Substantia nigra (tissue), 51 donors: ENCODE measurements at places on chromosomes 12 and 14.

- no peak for DNase-seq
Measured at GRCh38 chr12:94570161-94570560, 80.2 kb downstream of the TMCC3 start.

GRCh38 chr12:101221301-101221700, 11.3 kb upstream of the SLC5A8 start:
- DNase-seq: no peak

- DNase-seq: no peak
Measured at GRCh38 chr14:47966076-47966810, 290.8 kb upstream of the MDGA2 start.

GRCh38 chr12:55725556-55725955, 3.3 kb downstream of the CD63 start:
- DNase-seq: no peak

GRCh38 chr12:7486512-7486911, 17.1 kb downstream of the CD163 start:
- no peak for DNase-seq

DNA sequence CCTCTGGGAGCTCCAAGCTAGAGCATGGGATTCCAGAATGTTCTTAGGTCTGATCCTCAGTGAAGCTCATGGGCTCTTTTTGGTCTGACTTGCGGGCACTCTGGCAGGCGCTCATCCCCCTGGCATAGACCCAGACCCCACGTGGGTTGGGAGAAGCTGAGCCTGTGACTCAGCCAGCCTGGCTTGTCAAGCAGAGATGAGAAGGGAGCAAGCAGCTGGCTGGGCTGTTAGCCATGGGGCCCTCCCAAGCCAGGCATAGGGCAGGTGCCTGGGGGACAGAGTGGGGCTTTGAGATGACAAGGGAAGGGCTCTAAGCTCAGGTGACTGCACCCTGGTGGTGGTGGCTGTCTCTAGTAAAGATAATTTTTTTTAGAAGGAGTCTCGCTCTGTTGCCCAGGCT, 80.3 kb upstream of the NOS1 start:
- DNase-seq: peak; percentile 3

DNA sequence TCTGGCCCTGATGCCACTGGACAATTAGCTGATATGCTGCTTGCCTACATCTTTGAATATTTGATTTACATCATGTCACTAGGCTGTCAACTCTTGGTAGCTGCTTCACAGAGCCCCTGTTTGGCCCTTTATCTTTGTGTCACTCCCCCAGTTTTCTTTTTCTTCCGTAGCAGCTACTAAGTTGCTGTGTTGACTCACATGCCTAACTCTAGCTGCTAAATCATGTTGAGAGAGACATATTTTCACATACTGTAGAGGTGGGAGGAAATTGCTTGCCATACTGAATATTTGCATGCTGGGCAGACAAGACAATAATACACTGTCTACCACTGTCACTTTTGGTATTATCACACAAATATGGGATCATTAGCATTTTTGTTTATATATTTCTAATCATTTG, 147.1 kb upstream of the NOVA1 start:
- DNase-seq: no peak

DNA sequence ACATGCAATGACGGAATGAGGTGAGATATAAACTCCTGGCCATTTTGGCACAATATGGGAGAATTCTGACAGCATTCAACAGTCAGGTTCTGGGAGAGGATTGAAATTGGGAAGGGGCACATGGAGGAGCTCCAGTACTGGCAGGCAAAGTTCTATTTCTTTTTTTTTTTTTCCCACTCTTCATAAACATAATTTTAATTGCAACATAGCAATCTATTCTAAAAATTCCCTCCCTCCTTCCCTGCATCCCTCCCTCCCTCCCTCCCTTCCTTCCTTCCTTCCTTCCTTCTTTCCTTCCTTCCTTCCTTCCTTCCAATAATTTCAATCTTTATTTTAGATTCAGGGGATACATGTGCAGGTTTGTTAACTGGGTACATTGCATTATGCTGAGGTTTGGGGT, 93.2 kb downstream of the PTCSC3 start:
- no peak for DNase-seq

- DNase-seq: no peak
Measured at GRCh38 chr12:104673696-104674482, 217.1 kb downstream of the CHST11 start.

- no peak for DNase-seq
Measured at GRCh38 chr12:123832052-123832451, 70.0 kb downstream of the DNAH10 start.

DNA sequence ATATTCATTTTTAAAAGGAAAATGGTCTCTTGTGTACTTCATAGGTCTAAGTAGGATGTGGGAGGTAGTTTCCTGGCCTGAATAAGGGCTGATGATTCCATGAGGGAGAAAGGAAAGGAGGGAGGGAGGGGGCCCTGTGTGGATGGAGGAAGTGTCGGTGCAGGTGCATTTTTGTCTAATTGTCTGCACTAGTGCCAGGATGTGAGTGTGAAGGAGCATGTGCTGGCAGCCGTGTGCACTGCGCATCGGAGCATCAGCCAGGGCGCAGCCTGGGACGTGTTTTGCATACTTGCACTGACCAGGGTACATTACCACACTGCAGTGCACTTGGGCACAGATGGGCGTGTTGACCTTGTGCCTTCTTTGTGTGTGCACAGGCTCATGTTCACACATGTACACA, 29.2 kb downstream of the SMUG1 start:
- no peak for DNase-seq

GRCh38 chr12:109359131-109359690, 11.5 kb downstream of the MYO1H start:
- no peak for DNase-seq

- no peak for DNase-seq
Measured at GRCh38 chr12:109449845-109450532, 27.1 kb downstream of the KCTD10 start.

DNA sequence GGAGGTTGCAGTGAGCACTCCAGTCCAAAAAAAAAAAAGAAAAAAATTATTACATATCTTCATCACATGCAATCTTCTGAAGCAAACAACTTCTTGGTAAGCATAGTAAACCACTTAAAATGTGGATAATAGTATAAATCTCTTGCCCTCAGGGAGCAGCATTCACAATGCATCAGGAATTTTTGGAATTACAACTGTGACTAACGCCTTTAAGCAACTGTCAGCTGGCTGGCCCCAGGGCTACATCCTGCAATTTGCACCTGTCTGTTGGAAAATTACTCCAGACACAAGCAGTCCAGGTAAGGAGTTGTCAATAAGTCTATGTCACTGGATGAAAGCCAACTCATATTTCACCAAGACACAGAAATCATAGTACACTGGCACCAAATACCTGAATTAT, 5.5 kb upstream of the SLC7A7 start:
- no peak for DNase-seq

DNA sequence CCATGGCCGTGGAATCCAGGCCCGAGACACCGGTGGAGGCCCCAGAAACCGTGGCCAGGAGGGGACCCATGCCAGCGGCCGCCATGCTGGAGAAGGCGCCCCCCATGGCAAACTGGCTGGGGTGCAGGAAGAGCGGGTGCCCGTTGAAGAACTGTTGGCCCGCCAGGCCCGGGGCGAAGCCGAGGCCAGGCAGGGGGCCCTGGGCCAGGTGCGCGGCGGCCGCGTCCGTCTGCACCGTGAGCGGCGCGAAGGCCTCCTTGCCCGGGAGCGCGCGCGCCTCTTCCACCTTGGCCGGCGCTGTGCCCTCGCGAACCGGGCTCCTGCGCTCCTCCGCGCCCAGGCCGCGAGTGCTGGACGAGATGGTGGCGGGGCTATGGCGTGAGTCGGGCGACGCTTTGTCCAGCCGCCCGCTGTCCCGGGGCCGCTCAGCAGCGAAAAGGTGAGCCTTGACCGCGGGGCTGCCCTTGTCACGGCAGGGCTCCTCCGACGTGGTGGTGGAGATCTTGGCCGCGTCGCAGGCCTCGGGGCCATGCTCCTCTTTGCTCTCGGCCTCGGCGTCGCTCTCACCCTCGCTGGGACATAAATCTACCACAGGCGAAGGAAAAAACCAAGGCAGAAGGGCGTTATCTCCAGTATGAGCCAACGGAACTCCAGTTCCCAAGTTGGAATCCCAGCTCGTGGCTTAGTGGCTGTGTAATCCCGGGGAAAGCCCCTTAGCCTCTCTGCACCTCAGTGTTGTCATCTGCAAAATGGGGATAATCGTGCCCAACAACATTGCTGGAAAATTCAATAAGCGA, 9.5 kb downstream of the TBX3 start:
- DNase-seq: no peak

- DNase-seq: no peak
Measured at GRCh38 chr12:59594943-59595500, 807 bp upstream of the SLC16A7 start.

GRCh38 chr14:96376093-96376492, 12.8 kb downstream of the GSKIP start:
- no peak for DNase-seq

DNA sequence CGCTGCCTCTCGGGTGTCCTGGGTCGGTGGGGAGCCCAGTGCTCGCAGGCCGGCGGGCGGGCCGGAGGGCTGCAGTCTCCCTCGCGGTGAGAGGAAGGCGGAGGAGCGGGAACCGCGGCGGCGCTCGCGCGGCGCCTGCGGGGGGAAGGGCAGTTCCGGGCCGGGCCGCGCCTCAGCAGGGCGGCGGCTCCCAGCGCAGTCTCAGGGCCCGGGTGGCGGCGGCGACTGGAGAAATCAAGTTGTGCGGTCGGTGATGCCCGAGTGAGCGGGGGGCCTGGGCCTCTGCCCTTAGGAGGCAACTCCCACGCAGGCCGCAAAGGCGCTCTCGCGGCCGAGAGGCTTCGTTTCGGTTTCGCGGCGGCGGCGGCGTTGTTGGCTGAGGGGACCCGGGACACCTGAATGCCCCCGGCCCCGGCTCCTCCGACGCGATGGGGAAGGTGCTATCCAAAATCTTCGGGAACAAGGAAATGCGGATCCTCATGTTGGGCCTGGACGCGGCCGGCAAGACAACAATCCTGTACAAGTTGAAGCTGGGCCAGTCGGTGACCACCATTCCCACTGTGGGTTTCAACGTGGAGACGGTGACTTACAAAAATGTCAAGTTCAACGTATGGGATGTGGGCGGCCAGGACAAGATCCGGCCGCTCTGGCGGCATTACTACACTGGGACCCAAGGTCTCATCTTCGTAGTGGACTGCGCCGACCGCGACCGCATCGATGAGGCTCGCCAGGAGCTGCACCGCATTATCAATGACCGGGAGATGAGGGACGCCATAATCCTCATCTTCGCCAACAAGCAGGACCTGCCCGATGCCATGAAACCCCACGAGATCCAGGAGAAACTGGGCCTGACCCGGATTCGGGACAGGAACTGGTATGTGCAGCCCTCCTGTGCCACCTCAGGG, 679 bp downstream of the ARF6 start:
- DNase-seq: peak; percentile 52

- DNase-seq: no peak
Measured at GRCh38 chr14:39158222-39158858, 11.8 kb downstream of the TRAPPC6B start.

GRCh38 chr12:28177461-28177860, 12.8 kb upstream of the CCDC91 start:
- no peak for DNase-seq

DNA sequence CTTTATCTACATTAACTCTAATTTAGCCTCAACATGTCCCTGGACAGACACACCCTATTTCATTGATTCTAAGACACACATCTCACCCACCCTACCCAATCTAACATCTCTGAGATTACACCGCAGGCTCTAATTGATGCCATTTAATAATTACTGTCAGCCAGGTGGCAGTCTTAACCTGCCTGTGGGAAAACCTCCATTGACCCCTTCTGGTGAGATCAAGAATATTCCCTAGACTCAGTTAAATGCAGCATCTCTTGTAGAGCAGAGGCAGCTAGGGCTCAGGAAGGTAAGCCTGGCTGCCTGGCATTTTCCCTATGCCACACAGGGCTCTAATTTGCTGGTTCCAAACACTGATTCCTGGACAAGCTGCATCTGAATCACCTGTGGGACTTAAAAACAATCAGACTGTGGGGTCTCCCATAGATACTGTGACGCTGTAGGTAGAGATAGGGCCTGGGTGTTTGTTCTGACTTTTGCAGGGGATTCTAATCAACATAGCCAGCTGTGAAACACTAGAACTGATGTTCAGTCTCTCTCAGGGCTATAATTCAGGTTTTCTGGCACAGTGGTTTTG, 14.3 kb downstream of the MCRS1 start:
- no peak for DNase-seq

DNA sequence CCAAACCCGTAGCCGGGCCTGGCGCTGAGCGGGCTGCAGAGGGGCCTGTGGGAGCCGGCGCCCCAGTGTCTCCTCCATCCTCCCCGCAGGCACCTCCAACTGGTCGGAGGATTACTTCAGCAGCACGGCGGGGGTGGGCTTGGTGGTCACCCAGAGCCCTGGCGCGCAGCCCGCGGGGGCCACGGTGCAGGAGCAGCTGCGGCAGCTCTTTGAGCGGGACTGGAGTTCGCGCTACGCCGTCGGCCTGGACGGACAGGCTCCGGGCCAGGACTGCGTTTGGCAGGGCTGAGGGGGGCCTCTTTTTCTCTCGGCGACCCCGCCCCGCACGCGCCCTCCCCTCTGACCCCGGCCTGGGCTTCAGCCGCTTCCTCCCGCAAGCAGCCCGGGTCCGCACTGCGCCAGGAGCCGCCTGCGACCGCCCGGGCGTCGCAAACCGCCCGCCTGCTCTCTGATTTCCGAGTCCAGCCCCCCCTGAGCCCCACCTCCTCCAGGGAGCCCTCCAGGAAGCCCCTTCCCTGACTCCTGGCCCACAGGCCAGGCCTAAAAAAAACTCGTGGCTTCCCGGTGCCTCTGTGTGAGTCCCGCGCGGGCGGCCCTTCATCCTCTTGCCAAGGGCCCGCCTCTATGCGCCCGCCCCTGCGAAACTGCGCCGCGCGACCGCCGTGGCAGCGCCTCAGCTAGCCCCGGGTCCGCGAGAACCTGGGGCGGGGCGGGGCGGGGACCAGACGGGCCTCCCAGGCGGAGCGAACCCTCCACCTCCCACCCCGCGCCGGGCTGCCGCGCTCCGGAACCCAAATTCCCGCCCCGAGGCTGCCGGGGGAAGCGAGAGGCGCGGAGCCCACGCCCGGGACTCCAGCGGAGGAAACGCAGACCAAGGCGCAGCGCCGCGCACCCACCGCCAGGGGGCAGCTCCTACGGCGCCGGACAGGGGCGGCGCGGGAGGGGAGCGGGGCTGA, 8.3 kb downstream of the PLD4 start:
- DNase-seq: peak; percentile 47

DNA sequence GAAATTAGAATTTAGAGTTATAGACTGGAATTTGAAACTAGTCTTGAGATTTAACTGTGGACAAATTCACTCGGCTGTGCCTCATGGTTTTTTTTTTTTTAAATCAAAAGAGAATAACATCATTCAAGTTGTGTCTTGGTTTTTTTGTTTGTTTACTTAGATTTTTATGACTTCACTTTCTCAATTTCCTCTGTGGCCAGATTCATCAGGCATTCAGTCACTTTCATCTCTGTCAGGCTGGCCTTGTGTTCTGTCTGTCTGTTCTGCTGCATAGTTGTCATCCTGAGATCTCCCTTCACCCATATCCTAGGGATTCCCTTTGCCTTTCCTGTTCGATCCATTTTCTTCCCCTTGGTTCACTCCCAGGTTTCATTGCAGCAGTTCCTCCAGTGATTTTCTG, 10.0 kb downstream of the MARK3 start:
- no peak for DNase-seq

DNA sequence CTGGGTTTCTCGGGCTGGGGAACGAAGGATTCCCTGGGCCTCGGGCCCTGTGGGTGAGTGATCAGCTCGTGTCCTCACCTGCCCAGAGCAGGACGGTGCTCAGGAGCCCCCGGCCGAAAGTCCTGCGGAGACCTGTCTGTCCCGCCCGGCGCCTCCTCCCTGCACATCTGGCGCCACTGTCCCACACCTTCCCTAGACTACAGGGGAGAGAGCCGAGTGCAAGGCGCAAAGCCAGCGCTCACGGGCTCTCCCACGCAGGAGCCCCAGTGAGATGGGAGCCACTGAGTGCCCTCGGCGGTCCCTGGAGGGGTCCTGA, 13.1 kb upstream of the TEX22 start:
- DNase-seq: no peak
